ENCODE measurements at places on chromosomes 1 and 21.

- DNase-seq: no peak
These were observed 62.5 kb downstream of the ASH1L start for GRCh38 chr1:155499953-155500639.

DNA sequence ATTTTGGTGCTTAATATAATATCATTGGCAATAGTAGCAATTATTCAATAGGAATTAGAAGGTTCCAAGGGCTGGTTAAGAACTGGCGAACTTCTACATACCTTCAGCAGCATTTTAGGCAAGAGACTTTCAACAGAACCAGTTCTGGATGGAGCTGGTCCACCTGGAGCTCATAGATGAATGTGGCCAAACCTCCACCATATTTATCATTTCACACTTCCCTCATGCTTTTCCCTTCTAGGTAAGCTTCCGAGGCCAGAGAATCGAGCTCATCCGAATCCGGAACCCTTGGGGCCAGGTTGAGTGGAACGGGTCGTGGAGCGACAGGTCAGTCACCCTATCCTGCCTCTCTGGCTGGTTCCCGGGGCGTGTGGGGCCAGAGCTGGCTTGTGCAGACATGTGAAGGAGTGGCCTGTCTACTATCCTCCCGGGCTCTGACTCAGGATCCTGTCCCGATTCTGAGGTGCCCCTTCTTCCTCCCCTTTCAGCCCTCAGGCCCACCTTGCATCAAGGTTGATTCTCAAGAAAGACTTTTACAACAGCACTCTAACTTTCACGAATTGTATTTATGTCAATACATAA lies 24.7 kb downstream of the CAPN9 start:
- no peak for DNase-seq

DNA sequence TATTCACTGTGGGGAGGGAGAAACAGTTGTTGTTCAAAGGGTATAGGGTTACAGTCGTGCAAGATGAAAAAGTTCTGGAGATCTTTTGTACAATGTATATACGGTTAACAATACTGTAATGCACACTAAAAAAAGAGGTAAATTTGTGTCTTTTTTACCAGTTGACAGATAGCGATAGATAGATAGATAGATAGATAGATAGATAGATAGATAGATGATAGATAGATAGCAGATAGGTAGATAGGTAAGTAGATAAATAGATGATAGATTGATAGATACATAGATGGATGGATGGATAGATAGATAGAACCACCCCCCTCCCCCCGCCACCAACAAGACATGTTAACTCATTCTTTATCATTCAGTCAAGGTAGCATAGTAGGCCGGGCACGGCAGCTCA lies 10.2 kb downstream of the S100A16 start:
- DNase-seq: no peak

DNA sequence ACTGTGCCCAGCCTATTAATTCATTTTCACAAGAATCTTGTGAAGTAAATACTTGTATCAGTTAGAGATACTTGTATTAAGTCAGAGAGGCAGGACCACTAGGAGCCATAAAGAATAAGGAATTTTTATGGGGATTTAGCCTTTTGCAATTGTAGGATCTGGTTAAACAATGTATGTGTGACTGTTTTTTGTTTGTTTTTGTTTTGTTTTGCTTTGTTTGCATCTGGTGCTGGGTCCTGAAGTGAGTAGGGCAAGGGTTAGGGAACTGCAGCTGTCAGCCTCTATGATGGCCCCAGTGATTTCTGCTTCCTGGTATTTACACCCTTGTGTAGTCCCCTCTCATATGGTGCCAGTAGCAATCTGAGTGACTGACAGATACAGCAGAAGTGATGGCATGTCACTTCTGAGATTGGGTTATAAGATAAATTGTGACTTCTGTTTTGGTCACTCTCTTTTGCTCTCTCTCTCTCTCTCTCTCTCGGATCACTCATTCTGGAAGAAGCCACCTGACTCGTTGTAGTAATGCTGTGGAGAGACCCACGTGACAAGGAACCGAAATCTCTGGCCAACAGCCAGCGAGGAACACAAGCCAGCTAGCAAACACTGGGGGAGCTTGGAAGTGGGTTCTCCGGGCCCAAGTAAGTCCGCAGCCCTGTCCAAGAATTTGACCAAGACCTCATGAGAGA lies 96.2 kb upstream of the MARK1 start:
- no peak for DNase-seq

- no peak for DNase-seq
These were observed 344.7 kb upstream of the USP24 start for GRCh38 chr1:55559842-55560241.

GRCh38 chr1:118773656-118774055 lies 214.5 kb downstream of the TBX15 start:
- no peak for DNase-seq
